Testis (tissue), 5 donors: ENCODE measurements at places on chromosomes 2 and 18. TPM values are rescaled to one million over a fixed set of nuclear protein-coding genes. Genes with fewer than 3 reads are reported as not detected.

- H3K4me3 ChIP-seq: peak overlapping the region; percentile 1
- no peaks in the 10 kb centered on the region for H3K4me1 ChIP-seq
- no peak overlapping the region for H3K27ac ChIP-seq
Observed at GRCh38 chr2:97723156-97724072, 10.0 kb downstream of the ZAP70 start.

Gene CCDC121
- 10.2 TPM for total RNA-seq

- no peaks in the 10 kb centered on the region for H3K36me3 ChIP-seq
- DNase-seq: no peak
- no peak overlapping the region for H3K27ac ChIP-seq
- H3K27me3 ChIP-seq: no peaks in the 10 kb centered on the region
Observed at GRCh38 chr2:161370981-161371380, 45.1 kb upstream of the TBR1 start.

DNA sequence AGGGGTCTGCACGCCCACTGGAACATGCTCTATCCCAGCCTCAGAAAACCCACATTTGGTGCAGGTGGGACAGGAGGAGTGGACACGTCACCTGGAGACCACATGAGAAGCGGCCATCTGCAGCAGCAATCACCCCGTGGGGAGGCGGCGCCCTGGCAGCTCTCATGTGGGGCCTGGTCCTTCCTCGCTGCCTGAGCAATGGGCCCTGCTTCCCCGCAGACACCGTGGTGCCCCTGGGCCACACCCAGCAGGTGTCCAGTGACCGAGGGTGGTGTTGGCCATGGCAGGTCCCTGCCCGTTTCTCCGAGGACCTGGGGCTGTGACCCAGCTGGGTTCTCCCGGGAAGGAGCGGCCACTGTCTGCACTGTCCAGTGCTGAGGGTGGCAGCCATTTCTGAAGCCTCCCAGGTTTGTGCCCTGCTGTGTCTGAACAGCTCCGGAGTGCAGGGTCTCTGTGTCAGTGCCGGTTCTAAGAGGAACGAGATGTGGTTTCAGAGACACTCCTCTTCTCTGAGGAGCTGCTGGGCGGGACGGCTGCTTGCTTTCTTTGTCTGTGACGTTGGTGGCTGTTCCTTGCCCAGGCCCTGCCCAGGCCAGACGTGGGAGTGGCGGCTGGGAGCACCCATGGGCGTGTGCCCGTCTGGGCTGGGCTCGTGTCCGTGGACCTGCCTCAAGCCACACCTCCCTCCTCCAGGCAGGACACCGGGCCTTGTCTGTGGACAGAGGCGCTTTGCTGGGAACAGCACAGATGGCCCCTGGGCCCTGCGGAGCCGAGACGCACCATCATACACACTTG lies 44.8 kb downstream of the NFATC1 start:
- H3K4me1 ChIP-seq: no peaks in the 10 kb centered on the region
- H3K4me3 ChIP-seq: no peak overlapping the region
- H3K36me3 ChIP-seq: no peaks in the 10 kb centered on the region
- no peaks in the 10 kb centered on the region for H3K27me3 ChIP-seq
- no peak overlapping the region for H3K27ac ChIP-seq
- no peak for DNase-seq

DNA sequence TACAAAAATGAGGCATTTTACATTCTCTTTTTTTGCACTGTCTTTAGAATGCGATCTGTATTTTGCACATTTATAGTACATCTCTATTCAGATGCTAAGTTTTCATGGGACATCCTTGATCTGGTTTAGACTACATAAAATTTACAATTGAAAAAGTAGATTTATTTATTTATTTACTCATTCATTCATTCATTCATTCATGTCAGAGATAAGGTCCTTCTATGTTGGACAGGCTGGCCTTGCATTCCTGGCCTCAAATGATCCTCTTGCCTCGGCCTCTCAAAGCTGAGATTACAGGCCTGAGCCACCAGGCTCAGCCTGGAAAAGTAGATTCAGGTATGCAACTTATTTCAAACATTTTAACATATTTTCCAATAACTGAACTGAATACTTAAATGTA lies 16.0 kb upstream of the DCTN1 start:
- no peak overlapping the region for H3K27ac ChIP-seq
- DNase-seq: no peak
- H3K4me1 ChIP-seq: no peaks in the 10 kb centered on the region
- H3K36me3 ChIP-seq: no peaks in the 10 kb centered on the region
- H3K27me3 ChIP-seq: no peaks in the 10 kb centered on the region

Gene STARD6
- total RNA-seq: 4.4 TPM

DNA sequence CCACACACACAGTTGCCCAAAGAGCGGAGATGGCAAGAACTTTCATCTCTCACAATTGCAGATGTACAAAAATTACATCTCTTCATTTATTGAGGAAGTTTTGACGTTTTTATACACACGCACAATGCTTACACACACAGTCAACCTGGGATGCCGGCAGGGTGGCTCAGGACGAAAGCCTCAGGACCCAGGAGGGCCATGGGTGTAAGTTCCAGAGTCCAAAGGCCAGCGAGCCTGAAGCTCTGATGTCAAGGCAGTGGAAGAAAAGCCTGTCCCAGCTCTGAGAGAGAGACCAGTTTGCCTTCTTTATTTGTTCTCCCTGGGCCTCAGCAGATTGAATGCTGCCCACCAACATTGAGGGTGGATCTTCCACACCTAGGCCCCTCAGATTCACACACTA lies 10.1 kb downstream of the AMER3 start:
- H3K4me1 ChIP-seq: no peaks in the 10 kb centered on the region
- no peaks in the 10 kb centered on the region for H3K36me3 ChIP-seq
- DNase-seq: no peak
- H3K4me3 ChIP-seq: no peak overlapping the region

- H3K4me1 ChIP-seq: peaks cover 23% of the 10 kb centered on the region
- no peaks in the 10 kb centered on the region for H3K27me3 ChIP-seq
- no peak for DNase-seq
- H3K4me3 ChIP-seq: no peak overlapping the region
- no peak overlapping the region for H3K27ac ChIP-seq
Observed at GRCh38 chr2:241900251-241901017, 30.9 kb downstream of the RTP5 start.

Gene SUCLG1
- 50.6 TPM for total RNA-seq

DNA sequence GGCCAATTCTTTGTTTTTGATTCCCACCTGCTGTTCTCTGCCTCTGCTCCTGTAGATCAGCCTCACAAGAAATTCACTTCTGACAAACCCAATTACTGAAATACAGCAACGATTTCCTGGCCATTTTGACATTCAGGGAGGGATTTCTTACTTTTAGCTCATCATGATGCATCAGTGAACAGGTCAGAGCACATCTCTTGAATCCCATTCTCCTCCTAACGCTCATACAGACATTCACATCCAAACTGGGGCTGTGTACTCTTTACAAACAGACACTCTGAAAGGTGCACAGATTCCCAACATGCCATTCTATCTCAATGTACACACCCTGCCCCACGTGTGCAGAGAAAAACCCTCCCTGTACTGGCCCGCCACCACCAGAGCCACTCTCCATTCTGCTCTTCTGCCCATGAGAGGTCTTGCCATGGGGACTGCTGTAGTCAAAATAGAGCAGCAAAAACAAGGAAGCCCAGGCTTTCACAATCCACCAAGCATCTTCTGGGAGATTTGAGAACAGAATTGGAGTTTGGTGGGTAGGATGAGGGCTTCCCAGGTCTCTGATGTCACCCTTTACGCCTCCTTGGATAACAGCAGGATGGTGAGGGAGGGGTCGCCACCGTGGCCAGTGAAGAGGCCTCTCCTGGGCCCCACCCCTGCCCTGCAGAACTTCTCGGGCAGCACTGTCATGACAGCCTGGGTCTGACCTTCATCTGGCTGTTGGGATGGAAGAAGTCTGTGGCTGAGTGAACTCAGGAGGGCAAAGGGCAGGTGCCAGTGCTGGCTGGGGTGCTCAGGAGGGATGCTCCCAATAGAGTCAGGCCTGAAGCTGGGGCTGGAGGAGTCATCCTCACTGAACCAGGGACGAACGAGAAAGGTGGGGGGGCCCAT lies 41.9 kb upstream of the ZFP36L2 start:
- no peak for DNase-seq
- peaks cover 30% of the 10 kb centered on the region for H3K4me1 ChIP-seq
- no peak overlapping the region for H3K4me3 ChIP-seq
- H3K27me3 ChIP-seq: no peaks in the 10 kb centered on the region
- H3K36me3 ChIP-seq: no peaks in the 10 kb centered on the region

Gene GALNT3
- total RNA-seq: 13.4 TPM

Gene EPB41L3
- total RNA-seq: 274 TPM

DNA sequence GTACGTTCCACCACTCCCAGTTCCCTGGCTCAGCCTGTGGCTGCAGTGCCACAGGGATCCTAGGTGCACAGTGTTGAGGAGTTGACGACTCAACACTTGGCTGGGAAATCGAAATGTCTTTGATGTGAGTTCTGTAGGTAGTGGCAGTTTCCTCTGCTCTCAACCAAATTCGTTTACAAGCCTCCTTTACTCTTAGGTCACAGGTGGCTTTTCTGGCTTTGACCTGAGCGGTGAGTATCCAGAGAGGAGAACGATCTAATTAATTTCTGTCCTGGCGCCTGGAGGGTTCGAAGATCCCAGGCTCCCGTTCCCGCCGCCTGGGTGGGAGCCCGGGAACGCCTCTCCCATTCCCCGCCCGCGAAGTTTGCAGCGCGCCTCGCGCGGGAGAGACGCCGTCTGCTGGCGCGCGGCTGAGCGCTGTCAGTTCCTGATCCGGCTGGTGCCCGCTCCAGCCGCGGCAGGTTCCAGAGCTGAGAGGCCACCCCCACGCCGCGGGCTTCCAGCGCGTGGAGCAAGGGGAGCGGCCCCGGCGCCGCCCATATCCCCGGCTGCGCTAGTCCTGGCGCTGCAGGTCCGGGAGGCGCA lies at the start of gene LAMA3:
Gene LAMA3, plus strand, starts transcription at position 423 of the 585 bp plus-strand sequence. CDS start 231 bp downstream, outside the sequence.
- H3K4me1 ChIP-seq: no peaks in the 10 kb centered on the region
- H3K27me3 ChIP-seq: no peaks in the 10 kb centered on the region
- no peaks in the 10 kb centered on the region for H3K36me3 ChIP-seq
- no peak within 1 kb of the TSS for H3K27ac ChIP-seq
- peak; percentile 74 for DNase-seq

GRCh38 chr18:7750095-7750663 lies 183.1 kb downstream of the PTPRM start:
- no peaks in the 10 kb centered on the region for H3K4me1 ChIP-seq
- no peak overlapping the region for H3K4me3 ChIP-seq
- no peak overlapping the region for H3K27ac ChIP-seq
- H3K27me3 ChIP-seq: no peaks in the 10 kb centered on the region

Gene BCL11A
- 4.1 TPM for total RNA-seq

Gene GAREM1
- total RNA-seq: 16.2 TPM

Gene ANKRD62
- total RNA-seq: 25.5 TPM

GRCh38 chr2:69635432-69635831 lies 8.1 kb downstream of the AAK1 start:
- no peak overlapping the region for H3K4me3 ChIP-seq
- H3K4me1 ChIP-seq: no peaks in the 10 kb centered on the region
- no peaks in the 10 kb centered on the region for H3K36me3 ChIP-seq
- DNase-seq: no peak
- no peaks in the 10 kb centered on the region for H3K27me3 ChIP-seq

- no peak for DNase-seq
- no peak overlapping the region for H3K4me3 ChIP-seq
- no peaks in the 10 kb centered on the region for H3K4me1 ChIP-seq
- no peak overlapping the region for H3K27ac ChIP-seq
- H3K36me3 ChIP-seq: no peaks in the 10 kb centered on the region
- H3K27me3 ChIP-seq: no peaks in the 10 kb centered on the region
Observed at GRCh38 chr2:44879269-44880124, 62.0 kb upstream of the SIX3 start.

DNA sequence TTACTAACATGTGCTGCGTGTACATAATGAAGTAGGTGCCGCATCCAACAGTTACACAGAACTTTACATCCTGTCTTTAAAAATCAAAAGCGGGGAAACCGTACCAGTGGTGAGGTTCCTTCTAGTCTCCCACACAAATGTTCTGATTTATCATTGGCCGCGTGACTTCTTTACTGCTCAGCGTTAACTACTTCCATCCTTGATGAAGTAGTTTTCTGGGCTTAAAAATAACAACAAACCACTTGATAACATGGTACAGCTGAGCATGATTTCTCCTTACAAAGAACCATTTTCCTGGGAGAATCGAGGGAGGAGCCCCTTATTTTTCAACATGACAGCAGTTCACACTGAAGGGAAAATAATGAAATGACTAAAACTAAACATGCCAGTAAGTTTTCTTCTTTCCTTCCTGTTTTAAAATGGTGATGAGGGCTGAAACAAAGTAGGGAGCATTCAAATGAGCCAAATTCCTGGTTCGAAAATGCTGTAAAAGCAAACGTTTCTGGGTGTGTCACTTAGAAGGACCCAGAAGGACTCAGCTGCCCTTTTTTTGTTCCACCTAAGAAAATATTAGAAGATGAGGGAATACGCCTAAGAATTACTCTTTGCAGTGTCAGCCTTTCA lies 9.9 kb downstream of the EMILIN2 start:
- DNase-seq: no peak
- H3K36me3 ChIP-seq: no peaks in the 10 kb centered on the region
- no peak overlapping the region for H3K4me3 ChIP-seq
- H3K27me3 ChIP-seq: no peaks in the 10 kb centered on the region
- H3K27ac ChIP-seq: peak overlapping the region; percentile 56
- H3K4me1 ChIP-seq: peaks cover 24% of the 10 kb centered on the region
